Choroid plexus epithelial cell (primary cell): ENCODE measurements at places on chromosomes 13 and 19.

DNA sequence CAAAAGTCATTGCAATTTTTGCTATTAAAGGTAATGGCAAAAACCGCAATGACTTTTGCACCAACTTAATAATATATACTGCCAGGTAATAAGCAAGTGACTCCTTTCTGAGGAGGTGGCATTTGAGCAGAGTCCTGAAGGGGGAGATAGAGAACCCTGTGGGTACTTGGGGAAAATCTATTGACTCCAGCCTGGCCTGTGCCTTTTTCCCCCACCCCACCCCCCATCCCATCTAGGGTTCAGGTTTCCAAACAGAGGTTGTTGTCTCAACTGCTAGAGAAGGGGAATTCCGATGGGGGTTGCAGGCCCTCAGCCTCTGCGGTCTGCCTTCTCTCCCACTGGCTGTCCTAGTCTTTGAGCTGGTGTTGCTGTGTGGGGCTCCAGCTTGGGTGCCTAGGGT, 11.5 kb downstream of the S1PR2 start:
- DNase-seq: peak; percentile 71

GRCh38 chr13:47039106-47039505, 142.3 kb upstream of the HTR2A start:
- DNase-seq: peak; percentile 74

GRCh38 chr13:114226699-114227323, 7.9 kb upstream of the CDC16 start:
- peak; percentile 86 for DNase-seq

DNA sequence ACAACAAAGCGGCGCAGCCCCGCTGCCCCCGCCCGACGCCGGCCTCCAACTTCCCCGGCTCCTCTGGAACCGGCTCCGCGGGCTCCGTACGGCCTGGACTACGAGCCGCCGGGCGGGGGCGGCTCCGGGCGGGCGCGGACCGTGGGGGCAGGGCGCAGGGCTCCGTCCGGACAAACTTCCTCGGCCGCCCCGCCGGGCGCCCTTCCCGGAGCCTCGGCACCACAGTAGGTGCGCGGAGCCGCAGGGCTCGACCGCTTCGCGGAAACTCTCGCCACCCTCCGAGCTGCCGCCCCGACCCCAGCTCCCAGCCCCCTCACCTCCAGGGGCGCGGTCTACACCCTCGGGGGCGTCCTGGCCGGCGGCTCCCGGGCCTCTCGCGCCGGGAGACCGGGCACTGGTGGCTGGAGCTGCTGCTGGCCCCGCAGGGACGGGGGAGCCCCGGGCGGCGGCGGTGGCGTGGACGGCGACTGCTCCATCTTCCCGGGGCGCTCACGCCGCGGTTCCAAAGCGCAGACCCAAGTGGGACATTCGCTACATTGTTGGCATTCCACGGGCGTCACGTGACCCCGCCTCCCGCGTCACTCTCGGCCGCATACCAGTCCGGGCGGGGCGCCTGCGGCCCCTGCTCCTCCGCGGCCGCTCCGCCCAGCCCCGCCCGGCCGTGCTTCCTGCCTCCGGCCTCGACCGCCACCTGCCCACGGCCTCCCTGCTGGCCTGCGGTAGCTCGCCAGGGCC, at the start of gene LATS2:
Gene LATS2, minus strand, starts transcription at position 558 of the 735 bp plus-strand sequence. CDS start 15,560 bp downstream, outside the sequence.
- DNase-seq: peak; percentile 97

DNA sequence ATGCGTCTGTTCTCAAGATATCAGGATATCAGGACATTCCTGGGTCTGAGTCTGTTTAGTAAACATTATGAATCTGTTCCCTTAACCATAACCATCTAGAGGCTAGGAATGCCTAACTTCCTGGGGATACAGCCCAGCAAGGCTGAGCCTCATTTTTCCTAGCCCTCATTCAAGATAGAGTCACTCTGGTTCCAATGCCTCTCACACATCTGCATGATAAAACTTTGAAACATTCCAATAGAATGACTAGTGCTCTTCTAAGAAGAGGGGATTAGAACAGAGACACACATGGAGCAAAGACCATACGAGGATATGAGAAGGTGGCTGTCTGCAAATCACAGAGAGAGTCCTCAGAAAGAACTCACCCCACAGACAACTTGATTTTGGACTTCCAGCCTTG, 20.6 kb upstream of the CABP5 start:
- DNase-seq: peak; percentile 23

DNA sequence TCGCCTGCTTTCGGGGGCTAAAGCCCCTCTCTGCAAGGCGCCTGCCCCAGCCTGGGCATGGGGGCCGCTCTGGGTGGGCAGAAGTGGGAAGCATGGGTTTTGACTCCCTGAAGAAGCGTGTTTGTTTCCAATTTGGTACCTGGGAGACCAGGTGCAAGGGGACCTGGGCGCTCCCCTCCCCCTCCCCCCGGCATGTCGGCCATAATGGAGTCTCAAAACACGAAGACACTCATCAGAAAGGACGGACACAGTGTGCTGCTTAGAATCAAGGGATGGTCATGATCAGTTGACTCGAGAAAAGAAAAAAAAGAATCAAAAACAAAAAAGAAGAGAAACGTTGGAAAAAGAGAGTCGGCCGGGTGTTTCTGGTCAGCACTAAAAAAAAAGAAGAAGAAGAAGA, 76.8 kb downstream of the IER2 start:
- no peak for DNase-seq

DNA sequence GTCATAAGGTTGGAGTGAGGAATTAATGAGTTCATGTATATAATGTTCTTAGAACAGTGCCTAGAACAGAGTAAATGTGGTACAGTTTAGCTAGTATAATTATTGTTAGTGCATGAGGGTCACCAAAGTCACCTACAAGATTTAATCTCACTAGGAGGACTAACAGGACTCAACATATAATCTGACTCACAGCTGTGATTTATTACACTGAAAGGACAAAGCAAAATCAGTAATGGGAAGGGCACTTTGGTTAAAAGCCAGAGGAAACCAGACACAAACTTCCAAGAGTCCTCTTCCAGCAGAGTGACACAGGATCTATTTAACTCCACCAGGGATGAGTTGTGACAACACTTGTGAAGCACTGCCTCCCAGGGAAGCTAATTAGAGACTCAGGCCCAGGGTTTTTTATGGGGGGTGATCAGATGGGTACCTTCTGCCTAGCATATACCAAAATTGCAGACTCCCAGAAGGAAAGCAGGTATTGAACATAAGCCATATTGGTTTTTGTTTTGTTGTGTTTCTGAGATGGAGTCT, 341.2 kb upstream of the DACH1 start:
- no peak for DNase-seq

DNA sequence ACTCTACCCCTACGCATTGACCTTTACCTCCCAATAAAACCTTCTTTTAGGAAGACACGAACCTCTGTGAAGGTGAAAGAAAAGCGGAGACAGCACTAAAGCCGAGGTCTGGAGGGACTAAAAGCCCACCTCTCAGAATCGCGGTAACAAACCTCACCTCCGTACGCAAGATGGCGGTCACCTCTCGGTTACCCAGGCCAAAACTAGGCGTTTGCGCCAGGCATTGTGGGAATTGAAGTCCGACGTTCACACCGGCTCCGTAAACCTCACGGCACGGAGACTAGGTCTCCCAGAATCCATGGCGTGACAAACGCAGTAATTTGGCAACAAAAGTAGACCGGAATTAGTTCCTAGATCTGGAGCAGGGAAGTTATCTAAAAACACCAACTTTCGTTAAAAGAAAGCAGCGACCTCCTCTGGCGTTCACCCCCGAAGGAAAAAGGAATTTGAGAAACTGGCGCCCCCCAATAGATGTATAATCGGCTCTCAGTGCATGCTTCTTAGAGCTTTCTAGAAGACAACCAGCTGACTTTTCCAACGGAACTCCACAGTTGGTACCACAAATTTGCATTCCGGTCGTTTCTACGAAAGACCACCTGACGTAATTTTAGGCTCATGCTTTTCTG, at the start of gene N4BP2L2:
Gene N4BP2L2, minus strand, starts transcription at position 175 of the 626 bp plus-strand sequence. CDS start 1,768 bp downstream, outside the sequence.
- peak; percentile 99 for DNase-seq

DNA sequence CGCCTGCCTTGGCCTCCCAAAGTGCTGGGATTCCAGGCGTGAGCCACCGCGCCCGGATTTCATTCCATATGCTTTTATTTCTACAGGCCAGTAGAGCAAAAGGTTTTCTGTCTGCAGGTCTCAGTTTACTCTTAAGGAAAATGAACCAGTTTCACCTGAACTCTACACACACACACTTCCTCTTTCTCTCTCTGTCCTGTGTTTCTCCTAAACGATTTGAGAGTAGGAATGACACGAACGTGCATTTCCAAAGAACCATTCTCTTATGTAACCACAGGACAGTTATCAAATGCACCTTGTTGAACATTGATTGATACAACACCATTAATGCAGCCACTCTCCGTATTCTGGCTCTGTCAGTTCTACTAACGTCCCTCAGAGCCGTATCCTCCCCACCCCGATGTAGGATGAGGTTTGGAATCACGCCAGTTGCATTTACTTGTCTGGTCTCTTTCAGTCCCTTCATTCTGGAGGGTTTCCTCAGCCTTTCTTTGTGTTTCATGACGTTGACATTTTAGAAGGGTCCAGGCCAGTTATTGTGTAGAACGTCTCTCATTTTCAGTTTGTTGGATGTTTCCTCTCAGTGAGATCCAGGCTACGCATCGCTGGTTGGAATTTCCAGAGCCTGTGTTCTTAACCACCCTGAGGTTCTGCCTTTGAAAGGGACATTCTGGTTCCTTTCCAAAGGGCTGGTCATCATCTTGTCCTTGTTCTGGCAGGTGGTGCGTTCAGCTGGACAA, 36.0 kb downstream of the BICRA start:
- DNase-seq: no peak

DNA sequence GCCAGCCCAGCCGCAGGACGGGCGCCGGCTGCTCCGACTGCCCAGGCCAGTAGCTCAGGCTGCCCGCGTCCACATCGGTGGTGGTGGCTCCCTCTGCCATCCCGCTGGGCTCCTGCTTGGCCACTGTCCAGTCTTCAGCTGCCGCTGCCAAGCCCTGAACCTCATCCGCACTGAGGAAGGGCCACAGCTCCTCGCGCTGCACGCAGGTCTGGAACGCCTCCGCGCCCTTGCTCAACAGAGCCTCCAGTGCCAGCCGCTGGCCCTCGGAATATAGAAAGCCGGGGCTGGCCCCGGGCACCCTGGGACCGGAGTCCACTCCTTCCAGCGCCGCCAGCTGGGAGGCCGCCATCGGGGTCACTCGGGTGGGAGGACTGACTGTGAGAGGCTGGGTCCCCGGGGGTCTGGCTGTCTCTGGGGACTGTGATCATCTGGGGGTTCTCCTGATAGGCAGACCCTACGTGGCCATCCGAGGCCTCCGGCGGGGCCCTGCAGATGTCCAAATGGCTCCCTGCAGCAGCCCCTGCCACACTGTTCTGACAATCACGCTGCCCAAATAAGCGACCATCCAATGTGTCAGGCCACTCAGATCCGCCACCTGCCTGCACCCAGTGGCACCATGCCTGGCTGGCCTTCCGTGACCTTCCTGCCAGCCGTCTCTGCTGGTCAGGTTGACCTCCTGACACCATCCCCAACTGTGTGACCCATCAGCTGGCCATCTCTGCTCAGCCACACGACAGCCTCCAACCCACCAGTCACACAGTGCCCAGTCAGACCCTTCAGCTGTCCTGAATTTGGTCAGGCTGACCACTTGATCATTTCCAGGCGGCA, 1.6 kb downstream of the FAM83E start:
- no peak for DNase-seq

DNA sequence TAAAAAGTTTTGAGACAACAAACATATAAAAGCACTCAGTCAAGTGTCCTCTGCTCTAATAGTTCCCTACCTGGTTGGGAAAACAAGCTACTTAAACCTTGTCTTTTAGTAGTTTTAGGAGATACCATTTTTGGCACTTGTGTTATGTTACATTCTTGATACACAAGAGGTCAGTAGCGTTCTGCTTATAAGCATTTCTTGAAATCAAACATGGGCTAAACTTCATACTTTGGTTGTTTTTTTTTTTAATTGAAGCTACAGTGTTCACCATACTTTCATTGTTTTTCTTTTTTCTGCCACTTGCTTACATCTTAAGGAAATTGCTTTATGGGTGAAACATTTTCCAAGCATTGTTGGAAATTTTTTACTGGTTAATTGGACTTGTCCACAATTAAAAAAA, 12.9 kb downstream of the NHLRC3 start:
- DNase-seq: peak; percentile 73

GRCh38 chr13:73081256-73081915, 22.6 kb downstream of the KLF5 start:
- no peak for DNase-seq

GRCh38 chr19:47151627-47152026, 21.0 kb downstream of the SAE1 start:
- no peak for DNase-seq

DNA sequence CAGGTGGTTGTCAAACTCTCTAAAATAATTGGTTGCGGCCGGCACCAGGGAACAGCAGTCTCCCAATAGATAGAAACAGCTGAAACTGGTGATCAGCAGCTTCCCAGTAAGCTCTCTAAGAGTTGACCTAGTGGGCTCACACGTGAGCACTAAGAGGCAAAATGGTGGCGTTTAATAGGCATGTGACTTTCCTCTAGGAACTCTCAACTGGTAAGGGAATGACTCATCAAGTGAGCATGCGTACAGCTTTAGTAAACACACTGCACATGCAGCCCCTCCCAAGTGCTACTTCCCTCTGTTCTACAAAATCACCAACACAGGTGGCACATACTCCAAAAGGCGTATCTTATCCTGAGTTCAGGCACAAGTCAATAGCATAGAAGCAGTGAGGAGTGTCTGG, 41.7 kb downstream of the TNFSF11 start:
- peak; percentile 61 for DNase-seq

DNA sequence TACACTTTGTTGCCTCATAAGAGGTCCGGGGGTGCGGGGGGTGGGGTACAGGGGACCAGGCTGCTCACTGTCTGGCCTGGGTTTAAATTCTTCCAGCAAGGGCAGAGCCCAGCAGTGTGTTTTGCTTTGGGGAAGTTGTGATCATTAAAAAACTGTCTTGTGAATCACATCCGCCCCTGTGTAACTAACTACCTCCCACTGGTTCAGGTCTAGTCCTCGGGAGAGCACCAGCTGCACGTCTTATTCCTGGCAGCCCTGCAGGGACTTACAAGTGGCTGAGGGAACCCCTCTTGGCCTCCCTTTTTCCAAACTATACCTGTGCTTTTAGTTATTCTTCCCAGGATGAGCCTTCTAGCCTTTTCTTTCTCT, 127.5 kb downstream of the SIPA1L3 start:
- peak; percentile 75 for DNase-seq

GRCh38 chr19:3099347-3100145, 5.4 kb downstream of the GNA11 start:
- no peak for DNase-seq

GRCh38 chr19:14480700-14481079, 5.5 kb upstream of the PTGER1 start:
- peak; percentile 42 for DNase-seq

DNA sequence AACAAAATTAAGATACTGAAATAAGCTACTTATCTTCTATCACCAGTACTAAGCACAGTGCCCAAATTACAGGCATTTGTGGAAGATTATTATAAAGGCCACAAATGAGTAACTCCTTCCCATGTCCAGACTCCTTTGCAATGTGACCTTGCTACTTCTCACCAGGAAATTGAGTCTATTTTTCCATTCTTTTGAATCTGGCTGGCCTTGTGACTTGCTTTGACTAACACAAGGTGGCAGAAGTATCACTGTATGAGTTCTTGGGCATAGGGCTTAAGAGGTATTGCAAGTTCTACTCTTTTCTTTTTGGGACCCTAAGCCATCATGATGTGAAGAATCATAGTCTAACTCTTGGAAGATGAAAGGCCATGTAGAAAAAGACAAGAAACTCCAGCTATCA, 49.9 kb downstream of the UGGT2 start:
- DNase-seq: peak; percentile 41

- no peak for DNase-seq
These were observed 40.7 kb upstream of the STARD13 start for GRCh38 chr13:33326246-33326645.

- DNase-seq: peak; percentile 32
These were observed 46.3 kb downstream of the SIPA1L3 start for GRCh38 chr19:37953171-37953917.
